ENCODE measurements at places on chromosomes 4 and X. TPM values are rescaled to one million over a fixed set of nuclear protein-coding genes. Genes with fewer than 3 reads are reported as not detected.

BEX4 gene
- total RNA-seq, result 21.2 TPM

USP51 gene
- 0.65 TPM for total RNA-seq

RENBP gene
- total RNA-seq, result 0.52 TPM

ENOPH1 gene
- total RNA-seq, result 21.2 TPM

ZCCHC18 gene
- total RNA-seq, result 0.24 TPM

TEX11 gene
- total RNA-seq, result not detected

CFAP47 gene
- not detected for total RNA-seq

CRMP1 gene
- total RNA-seq, result 16.0 TPM

PPM1K gene
- 6.6 TPM for total RNA-seq

NSG1 gene
- total RNA-seq, result 0.80 TPM

HS3ST1 gene
- total RNA-seq, result 0.40 TPM

SLC25A43 gene
- total RNA-seq, result 22.4 TPM

TRIM60 gene
- not detected for total RNA-seq

RRH gene
- total RNA-seq, result 0.13 TPM

FGF16 gene
- 0.13 TPM for total RNA-seq

MAGEB3 gene
- not detected for total RNA-seq

MAGEA8 gene
- not detected for total RNA-seq

EVC2 gene
- total RNA-seq, result 11.7 TPM

SPANXA1 gene
- not detected for total RNA-seq
